Mesenteric fat pad (tissue), 1 donor: ENCODE measurements at places on chromosomes 7 and 10. TPM values are rescaled to one million over a fixed set of nuclear protein-coding genes. Genes with fewer than 3 reads are reported as not detected.

GRCh38 chr10:118732245-118733165 lies 22.3 kb downstream of the CACUL1 start:
- no peak for DNase-seq

DNA sequence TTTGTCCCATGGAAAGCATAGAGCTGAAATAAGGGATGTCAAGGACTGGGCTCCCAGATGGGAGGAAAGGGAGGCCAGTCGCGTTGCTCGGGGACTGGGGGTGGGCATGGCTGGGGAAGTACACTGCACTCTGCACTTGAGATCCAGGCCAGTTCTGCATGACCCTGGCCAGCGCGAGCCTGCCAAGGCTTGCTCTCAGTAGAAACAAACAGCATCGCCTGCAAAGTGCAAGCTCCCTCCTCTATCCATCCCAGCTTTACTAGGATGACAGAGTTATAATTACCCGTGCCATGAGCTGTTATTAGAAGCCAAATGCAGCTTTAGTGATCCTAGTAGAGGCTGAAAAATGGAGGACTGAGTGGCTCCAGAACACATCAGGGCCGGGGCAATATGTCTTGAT lies 43.9 kb upstream of the PDCD4 start:
- DNase-seq: no peak

- no peak for DNase-seq
Observed at GRCh38 chr7:151381348-151382078, 28.3 kb downstream of the WDR86 start.

- no peak for DNase-seq
Observed at GRCh38 chr7:89064831-89065230, 269.3 kb upstream of the TEX47 start.

DNA sequence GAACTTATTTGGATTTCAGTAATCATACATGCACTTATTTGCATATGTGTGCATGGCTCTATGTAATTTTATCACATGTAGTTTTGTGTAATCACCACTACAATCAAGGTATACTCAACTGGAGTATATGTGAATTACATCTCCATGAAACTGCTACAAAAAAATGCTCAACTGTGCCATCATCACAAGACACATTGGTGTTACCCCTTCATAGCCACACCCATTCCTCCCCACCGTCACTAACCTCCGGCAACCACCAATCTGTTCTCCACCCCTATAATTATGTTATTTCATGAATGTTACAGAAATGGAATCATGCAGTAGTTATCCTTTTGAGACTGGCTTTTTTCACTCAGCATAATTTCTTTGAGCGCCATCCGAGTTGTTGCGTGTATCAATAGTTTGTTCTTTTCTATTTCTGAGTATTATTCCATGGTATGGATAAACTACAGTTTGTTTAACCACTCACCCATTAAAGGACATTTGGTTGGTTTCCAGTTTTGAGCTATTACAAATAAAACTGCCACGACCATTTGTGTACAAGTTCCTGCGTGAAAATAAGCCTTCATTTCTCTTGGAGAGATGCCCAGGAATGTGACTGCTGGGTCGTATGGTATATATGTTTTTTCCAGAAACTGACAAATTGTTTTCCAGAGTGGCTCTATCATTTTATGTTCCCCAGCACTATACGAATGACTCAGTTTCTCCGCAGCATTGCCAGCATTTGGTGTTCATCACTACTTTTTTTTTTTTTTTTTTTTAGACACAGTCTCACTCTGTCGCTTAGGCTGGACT lies 11.3 kb upstream of the SMO start:
- DNase-seq: no peak

DNA sequence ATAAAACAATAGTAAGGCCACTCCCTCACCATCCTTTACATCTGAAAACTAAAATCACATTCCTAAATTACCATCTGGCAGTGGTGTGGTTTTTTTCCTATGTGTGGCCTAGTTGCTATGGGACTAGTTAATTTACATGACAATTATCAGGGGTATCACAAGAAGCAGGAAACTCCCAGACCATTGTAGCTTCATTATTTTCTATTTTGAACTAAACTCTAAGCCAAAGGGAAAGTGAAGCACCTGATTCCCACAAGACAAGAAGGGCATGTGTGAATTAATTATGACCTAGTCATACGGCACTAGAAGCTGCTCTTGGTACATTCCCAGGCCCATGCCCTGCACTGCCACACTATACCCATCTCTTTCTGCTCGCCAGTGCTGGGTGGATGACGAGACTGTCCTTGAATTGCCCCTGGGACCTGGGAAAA lies 103.4 kb downstream of the ATXN7L1 start:
- no peak for DNase-seq

DNA sequence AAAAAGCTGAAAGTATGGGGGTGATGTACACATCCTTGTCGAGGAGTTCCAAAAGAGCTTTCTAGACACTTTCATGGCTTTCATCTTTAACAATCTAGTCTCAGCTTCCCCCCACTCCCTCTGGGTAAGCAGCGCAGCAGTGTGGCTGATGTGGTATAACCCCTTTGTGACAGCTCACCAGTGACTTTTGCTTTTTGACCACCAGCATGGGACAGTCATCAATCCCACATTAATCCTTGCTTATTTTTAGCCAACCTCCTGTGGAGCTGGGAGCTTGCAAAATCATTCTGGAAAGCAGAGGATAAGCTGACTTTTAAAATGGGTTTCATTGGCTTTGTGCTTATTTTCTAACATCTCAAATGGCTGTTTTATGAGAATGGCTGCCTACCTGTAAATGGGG lies 272.7 kb downstream of the HDAC9 start:
- no peak for DNase-seq

DNA sequence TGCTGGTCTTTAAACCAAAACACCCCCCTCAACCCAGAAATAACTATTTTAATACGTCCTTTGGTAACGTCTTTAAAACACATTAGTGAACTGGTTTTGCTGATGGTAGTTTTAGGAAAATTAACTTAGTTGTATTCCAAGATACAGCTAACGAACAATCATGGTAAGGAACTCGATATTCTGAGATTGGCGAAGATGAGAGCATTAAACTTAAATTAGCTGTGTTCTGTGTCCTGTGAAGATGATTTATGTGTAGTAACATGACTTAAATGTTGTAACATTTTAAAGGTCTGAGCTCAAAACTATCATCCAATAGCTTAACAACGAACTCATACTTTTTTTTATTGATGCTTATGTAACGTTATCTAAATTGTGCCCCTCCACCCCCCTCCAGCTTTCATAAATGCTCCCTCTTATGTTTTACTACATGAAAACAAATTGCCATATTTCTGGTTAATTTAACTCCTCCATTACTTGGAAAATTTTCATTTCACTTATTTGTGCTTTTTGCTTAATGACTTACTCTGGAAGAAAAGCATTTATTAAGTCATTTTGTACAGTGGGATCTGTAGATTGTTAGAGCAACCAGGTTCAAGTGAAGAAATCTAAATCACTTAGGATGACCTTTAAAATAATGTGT lies 1.7 kb downstream of the SDK1 start:
- no peak for DNase-seq

- DNase-seq: no peak
Observed at GRCh38 chr10:86234541-86235270, 131.9 kb downstream of the GRID1 start.

DNA sequence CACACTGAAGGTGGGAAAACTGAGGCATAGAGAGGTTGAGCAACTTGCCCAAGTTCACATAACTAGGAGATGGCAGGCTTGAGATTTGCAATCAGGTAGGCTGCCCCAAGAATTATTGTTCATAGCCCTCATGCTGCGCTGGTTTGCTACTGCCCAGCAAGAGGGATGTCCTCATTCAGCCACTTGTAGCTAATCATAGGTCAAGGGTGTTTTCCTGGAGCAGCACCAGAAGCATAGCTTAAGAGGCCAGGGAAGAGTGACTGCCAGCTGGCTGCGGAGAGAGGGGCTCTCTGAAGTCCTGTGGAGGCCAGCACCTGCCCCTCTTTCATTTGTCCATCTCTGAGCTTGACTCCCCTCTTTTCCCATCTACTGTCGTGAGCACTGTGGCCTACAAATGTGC lies 15.0 kb downstream of the CDHR3 start:
- DNase-seq: no peak

DNA sequence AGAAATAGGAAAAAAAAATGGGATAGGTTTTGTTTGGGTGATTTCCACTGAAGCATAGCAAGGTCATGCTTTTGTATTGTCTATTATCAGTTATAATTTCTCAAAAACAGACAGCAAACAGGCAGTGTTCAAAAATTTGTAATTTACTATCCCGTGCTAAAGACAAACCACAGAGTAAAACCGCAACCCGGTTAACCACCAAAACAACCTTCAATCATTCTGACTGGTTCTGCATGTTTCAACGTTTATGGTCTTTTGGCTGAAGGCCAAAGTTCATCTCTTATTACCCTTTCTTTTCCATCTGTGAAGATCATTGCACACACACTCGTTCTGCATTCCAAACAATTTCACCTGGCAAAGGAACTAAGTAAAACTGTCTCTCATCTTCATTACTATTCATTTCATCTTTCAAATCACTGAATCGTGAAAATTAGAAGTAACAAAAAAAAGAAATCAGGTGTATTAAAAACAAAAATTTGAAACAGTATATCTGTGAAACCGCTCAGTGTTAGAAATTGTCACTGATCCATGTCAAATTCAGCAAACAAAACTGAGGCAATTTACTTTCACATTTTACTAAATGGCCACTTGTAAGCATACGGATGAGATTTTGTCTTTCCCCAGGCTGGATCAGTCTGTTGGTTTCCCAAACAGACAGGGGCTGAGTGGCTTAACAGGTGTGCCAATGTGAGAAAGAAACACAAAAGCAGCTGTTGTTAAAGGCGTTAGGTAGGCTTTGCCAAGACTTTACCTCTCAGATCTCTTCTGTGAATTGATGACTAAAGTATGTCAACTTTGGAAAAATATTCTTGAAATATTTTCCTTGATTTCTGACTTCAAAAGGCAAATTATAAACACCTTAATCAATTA lies 539.6 kb downstream of the CNTNAP2 start:
- no peak for DNase-seq

- no peak for DNase-seq
Observed at GRCh38 chr7:86942081-86942480, 117.4 kb downstream of the ELAPOR2 start.

GRCh38 chr10:106751091-106751490 lies 413.4 kb downstream of the SORCS1 start:
- no peak for DNase-seq

- no peak for DNase-seq
Observed at GRCh38 chr10:123136221-123136805, 543 bp downstream of the HMX3 start.

DNA sequence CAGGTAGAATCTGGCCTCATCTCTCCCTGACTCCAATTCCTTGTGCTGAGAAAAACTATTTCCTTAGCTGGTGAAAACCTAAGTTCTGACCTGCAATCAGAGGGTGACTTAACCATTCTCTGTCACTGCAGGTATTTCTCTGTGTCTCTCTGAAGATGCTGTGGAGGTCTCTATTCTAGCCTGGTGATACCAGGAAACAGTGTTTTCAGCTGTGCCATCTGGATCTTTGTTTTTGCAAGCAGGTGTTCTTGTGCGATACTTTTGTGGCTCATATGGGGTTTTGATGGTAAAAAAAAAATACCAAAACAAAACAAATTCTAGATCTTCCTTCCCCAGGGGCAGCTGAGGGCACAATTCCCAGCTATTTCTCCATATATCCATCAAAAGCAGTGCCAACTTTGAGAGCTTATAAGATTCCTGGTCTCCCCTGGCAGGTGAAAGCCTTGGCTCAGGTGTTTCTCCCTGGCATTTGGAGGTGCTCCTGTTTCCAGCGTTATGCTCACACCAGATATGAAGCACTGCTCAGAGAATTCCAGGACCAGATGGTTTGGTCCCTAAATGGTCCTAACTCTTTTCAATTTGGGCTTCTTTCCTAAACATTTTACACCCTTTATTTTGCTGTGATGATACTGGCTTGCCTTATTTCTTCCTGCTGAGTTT lies 9.9 kb upstream of the NPVF start:
- no peak for DNase-seq

GRCh38 chr10:5744849-5745248 lies 60.2 kb downstream of the TASOR2 start:
- DNase-seq: no peak

- no peak for DNase-seq
Observed at GRCh38 chr10:120945801-120946302, 94.7 kb downstream of the WDR11 start.

DNA sequence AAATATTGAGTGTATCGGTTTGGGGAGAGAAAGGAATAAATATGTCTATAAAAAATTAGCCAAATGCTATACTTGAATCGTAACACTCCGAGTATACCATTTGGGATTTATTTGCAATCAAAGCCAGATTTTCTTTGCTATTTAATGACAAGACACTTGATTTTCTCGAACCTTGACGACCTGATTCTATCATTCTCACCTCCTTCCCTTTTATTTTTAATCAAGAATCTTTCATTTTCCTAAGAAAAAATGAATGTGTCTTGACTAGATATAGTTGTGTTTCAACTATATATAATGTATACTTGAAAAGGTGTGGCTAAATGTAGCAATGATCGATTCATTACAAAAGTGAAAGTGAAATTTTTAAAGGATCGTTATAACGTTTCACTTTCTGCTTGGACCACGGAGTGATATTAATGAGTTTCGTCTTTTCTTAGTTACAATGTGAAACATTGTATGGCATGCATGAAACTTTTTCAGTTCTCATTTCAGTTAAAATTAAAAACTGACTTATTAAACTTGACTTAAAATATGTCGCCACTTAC lies 562 bp downstream of the NUB1 start:
- DNase-seq: no peak

- DNase-seq: no peak
Observed at GRCh38 chr7:4017785-4018184, 664.3 kb upstream of the FOXK1 start.

DNA sequence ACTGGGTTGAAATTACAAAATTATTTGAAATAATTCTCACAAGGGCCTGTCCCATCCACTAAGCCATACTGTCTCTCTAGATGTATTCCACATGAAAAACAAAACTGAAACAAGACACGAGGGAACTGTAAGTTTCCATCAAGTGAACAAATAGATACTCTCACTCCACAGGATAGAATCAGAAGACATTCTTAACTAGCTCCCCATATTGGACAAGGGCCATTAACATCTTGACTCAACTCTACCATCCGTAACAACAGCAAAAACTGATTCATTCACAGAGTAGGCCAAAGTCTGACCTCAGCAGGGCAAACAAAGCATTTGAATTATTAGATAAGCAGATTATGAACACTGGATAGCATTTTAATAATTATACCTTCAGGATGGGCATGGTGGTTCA lies 29.1 kb downstream of the UBE2H start:
- DNase-seq: no peak

CPSF4 gene
- 54.7 TPM for total RNA-seq

CPA2 gene
- total RNA-seq: 2.2 TPM

ANKRD1 gene
- total RNA-seq: 1.6 TPM

SPDYE5 gene
- total RNA-seq: not detected

SFRP4 gene
- total RNA-seq: 64.3 TPM

IL6 gene
- total RNA-seq: 385 TPM

THSD7A gene
- total RNA-seq: 6.0 TPM

WAC gene
- 107 TPM for total RNA-seq

WDFY4 gene
- 10.1 TPM for total RNA-seq
